Stimulated activated CD8-positive, alpha-beta memory T cell treated with anti-CD3 and anti-CD28 coated beads, Interleukin-15, amount 100 ng/mL, for 24 hours (primary cell): ENCODE measurements at places on chromosomes 4 and X.

- no peak for DNase-seq
These were observed 26.0 kb downstream of the ARL13A start for GRCh38 chrX:100995469-100995868.

DNA sequence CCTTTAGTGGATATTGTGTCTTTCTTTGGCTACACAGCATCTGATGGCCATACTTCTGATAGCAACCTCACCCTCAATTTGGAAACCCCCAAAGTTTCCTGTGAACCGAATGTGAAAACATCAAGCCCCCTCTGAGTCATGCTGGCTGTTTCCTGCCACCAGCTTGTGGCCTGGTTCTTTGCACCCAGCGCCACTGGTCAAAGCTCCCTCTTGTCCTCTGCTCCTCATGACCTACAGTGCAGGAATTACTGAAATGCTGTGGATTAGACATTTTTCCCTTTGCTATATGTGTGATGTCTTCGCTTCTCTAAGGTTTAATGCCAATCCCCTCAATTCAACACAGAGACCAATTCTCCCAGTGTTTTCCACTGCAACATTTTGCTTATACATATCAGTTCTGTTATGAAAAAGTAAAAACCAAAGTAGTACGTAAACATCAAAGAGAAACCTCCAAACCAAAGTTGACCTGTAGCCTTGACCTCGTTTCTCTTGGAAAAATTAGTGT lies 224.0 kb upstream of the TENM3 start:
- no peak for DNase-seq

GRCh38 chrX:46209768-46210167 lies 335.5 kb downstream of the ZNF674 start:
- no peak for DNase-seq

GRCh38 chr4:90544532-90545045 lies 417.4 kb downstream of the CCSER1 start:
- DNase-seq, result no peak

GRCh38 chr4:66430856-66431255 lies 760.6 kb upstream of the EPHA5 start:
- no peak for DNase-seq

GRCh38 chr4:169030562-169030982 lies 20.5 kb upstream of the CBR4 start:
- DNase-seq, result no peak

DNA sequence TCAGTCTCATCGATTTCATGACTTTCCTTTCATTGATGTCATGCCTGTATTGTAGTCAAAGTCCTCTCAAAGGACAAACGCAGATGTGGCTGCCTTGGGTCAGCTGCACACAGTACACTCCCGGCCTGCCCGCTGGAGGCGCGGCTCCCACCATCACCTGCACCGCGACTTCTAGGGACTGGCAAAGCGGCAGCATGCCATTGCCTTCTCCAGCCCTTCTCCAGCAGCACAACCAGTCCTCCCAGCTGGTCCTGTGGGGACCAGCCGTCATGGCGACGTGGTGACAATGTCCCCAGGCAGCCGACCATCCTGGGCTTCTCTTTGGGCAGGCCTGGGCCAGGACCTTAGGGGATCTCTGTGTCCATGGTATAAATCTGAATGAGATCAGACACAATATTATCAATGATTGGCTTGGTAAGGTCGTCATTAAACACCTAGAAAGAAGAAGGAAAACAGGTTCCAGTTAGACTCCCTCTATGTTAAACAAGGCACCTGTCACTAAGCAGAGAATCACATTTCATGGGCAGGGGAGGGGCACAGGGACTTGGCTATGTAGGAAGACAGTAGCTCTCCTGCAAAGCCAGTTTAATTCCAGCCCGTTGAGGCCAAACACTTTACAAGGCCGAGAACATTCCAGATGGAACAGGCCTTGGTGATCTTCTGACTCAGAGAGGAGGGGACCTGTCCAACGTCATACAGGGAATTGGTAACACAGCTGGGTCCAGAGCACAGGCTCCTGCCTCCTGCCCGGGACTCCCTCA lies 10.7 kb downstream of the CCNQ start:
- DNase-seq, result no peak

DNA sequence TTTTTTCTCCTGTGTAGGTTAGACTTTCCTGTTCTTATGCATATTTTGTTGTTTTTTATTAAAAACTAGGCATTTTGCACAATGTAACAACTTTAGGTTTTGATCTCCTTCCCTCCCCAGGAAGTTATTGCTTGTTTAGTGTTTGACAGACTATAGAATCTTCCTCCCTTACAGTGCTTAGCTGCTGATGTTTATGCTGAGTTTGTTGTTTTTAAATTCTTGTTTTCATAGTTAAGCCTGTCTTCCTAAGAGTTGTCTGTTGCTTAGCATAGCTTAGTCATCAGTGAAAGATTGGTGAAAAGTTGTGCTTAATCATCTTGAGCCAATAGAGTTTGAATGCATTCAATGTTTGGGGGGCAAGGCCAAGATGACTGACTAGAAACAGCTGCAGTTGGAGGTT lies 157.5 kb downstream of the NKX6-1 start:
- no peak for DNase-seq

- DNase-seq, result no peak
These were observed 33.4 kb downstream of the SYTL4 start for GRCh38 chrX:100698551-100698950.

GRCh38 chr4:56426273-56426672 lies 9.1 kb downstream of the PPAT start:
- no peak for DNase-seq

DNA sequence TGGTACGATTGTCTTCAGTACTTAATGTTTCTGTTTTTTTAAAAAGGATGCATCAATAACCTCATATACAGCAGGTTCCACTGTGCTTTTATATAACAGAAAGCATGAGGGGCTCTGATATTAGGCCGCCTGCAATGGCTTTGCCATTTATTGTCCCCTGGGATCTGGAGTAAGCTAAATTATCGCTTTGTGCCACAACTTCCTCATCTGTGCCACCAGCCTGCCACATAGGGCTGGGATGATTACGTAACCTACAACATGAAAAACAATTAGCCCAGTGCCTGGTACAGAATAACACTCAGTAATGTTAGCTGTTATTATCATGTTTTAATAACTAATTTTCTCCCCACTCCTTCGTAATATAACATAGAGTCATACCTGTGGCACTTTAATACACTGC lies 65.5 kb upstream of the TRIM2 start:
- no peak for DNase-seq

DNA sequence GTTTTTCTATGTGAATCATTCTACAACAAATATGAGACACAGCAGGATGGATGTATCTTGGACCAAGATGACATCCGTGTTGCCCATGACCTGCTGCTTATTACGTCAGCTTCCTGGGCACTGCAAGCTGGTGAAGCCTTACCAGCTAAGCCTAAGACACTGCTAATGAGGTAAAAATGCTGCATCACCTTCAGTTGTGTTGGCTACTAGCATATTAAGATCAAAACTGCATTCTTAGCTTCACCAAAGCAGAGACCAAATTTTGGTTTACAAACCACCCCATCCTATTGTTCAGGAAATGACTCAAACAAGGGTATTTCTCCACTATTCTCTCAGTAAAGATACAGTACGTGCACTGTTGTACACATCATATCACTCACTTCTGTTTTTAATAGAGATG lies 50.3 kb downstream of the MAML3 start:
- DNase-seq, result no peak

- DNase-seq, result no peak
These were observed 320.1 kb downstream of the TRIML1 start for GRCh38 chr4:188459381-188459780.

DNA sequence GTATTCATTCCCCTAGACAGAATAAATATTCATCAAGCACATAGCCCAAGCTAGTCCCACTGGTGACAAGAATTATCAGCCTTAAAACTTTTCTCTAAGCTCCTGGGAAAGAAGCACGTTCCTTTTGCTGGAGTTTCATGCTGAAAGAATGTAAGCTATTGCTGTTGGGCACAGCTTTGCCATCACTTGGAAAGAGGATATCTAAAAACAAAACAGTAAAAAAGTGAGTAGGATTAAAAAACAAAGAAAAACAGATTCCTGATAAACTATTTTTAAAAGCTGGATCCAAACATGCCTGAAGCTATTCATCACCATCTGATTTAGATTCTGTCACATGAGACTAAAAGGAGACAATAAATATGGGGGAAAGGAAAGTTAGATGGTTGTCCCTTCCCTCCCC lies 176.8 kb downstream of the SCFD2 start:
- no peak for DNase-seq

DNA sequence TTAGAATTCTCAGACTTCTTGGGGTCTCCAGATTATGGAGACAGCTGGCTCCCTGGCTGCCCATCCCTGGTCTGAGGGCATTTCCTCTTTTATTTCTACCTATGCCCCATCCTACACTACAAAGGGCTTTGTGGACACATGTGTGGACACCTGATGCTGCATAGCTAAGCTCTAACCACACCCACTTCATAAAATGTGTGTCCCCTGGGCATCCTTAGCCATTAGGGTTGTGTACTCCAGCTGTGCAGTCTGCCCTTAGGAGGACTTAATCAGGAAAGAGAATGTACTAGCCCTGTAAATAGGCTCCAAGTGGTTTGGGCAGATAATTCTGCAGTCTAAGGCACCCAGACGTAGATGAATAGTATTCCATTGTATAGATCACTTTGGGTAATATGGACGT lies 47.0 kb downstream of the COQ2 start:
- no peak for DNase-seq

GRCh38 chr4:13989501-13989900 lies 362.0 kb upstream of the BOD1L1 start:
- DNase-seq, result no peak

DNA sequence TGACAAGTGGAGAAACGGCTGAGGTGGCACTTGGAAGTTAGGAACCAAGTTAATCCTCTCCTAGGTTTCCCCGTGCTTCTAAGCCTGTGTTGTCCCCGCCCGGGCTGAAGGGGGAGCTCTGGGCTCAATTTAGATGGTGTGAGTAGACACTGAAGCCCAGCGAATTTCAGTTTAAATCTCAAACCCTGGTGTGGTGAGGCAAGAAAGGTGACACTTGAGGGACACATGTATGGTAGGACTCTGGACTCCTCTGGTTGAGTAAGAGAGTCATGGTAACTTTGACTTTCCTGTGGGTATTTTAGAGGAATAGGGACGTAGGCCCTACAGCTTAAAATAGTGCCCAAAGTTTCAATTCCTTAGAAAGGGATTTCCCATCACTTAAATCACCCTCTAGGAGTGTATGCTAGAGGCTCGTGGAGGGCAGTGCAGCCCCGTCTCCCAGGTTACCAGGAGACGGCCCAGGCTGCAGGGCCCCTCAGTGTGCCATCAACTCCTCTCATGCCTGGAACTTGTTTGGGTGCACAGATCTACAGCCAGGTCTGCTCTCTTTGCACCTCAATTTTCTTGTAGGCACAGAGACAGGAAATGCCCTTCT lies 24.0 kb downstream of the HAND2 start:
- no peak for DNase-seq

- no peak for DNase-seq
These were observed 53.1 kb upstream of the C4orf50 start for GRCh38 chr4:6071191-6071958.

DNA sequence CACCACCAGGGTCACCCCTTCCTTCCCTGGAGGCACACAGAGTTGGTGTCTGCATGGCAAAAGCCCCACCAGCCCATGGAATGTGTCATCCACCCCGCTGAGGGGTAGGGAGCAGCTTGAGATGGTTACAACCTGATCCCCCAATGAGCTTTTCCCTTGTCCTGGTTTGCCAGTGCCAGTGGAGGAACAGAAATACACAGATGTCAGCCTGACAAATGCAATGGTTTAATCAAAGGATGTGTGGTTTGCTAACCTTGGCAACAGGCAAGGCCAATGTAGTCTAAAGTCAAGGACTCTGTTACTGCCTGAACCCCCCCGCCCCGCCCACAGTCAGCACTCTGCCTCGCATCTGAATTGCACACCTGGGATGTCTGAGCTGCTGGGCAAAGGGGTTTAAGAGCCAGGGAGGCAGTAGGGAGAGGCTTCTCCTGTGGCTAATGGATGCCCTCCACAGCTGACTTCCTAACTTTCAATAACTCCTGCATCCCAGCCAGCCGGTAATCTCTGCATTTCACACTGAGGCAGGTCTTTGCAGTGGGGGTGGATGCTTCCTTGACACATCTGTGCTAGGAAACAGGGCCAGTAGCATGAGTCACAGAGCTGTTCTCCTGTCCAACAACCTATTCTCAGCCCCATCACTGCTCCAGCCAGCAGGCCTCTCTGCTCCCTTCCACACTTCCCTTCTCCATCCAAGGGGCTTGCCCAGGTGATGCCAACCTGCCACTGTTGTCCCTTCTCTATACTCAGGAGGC lies 137.5 kb downstream of the AMMECR1 start:
- DNase-seq, result no peak

DNA sequence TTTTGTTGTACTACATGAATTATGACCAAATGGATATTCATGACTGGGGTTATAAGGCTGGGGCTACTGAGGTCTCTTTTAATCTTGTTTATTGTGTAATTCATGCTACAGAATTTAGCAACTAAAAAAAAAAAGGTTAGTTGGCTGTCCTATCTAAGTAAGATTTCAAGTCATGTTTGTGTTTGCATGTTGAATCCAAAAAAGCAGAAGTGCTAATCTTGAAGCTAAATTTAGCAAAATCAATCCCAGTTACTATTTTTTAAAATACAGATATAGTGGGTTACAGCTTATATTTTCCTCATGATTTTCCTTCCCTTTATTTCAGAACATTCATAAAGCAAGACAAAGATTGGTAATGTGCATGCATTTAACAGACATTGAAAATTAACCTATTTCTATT lies 19.4 kb downstream of the MTMR1 start:
- no peak for DNase-seq

- no peak for DNase-seq
These were observed 29.5 kb downstream of the DMP1 start for GRCh38 chr4:87679449-87680169.

GRCh38 chrX:29315931-29316330 lies 728.7 kb downstream of the IL1RAPL1 start:
- DNase-seq, result no peak

GRCh38 chr4:30868111-30868895 lies 148.1 kb downstream of the PCDH7 start:
- no peak for DNase-seq

- no peak for DNase-seq
These were observed 90.0 kb downstream of the COX7B2 start for GRCh38 chr4:46819095-46819494.

DNA sequence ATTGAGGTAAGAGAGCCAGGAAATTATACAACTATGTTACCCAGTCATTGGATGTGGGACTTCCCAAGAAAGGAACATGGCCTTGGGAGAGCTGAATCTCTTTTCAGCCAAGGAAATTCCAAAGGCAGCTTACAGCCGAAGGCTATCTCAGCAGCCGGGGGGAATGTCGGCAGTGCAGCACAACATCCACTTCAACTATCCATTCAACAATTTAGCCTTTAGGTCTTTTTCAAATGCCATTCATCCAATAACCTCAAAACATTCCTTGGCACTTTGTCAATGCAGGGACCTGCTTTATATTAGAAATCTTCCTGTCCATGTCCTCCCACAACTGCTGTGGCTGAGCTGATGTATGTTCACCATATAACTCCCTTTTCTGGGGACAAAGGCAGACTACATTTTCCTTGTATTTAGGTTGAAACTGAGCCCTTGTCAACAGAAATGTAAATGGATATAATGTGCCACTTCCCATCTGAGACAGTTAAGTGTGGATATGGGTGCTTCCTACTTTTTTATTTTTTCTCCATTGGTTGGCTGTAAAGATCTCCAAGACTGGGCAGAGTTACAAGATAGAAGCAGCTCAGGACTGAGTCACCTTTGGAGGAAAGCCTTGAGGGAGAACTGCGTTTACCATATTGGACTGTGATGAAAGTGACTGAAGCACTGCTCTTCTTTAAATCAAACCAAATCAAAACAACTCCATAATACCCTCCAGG lies 94.8 kb downstream of the GPRIN3 start:
- DNase-seq, result no peak
